ENCODE measurements at places on chromosomes 5 and 9. TPM values are rescaled to one million over a fixed set of nuclear protein-coding genes. Genes with fewer than 3 reads are reported as not detected.

DNA sequence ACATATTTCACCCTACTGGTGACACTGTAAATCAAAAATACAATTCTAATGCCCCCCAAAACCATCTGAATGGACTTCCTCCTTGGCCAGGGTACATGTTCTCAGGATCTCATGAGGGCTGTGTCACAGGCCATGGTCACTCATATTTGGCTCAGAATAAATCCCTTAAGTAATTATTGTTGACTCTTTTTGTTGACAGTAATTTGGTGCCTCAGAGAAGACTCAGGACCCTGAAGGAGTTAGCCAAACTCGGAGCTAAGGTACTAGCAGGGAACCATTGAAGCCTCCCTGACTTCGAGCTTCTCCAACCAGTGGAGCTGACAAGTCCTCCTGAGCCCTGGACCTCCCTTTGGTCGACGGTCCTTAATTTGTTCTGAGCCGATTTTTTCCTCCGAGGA, 51.2 kb upstream of the SNAPC3 start:
- DNase-seq, result no peak
- H3K36me3 ChIP-seq, result no peaks in the 10 kb centered on the region
- H3K27me3 ChIP-seq, result 0 out of 2 replicates have a peak, but pooled peaks cover 2% of the 10 kb centered on the region
- H3K4me3 ChIP-seq, result no peak overlapping the region
- no peak overlapping the region for H3K27ac ChIP-seq

GRCh38 chr5:73673161-73673591, 47.2 kb downstream of the ARHGEF28 start:
- peaks cover 12% of the 10 kb centered on the region for H3K4me1 ChIP-seq
- H3K27me3 ChIP-seq, result no peaks in the 10 kb centered on the region
- no peak for DNase-seq
- H3K4me3 ChIP-seq, result no peak overlapping the region
- H3K27ac ChIP-seq, result no peak overlapping the region
- H3K36me3 ChIP-seq, result no peaks in the 10 kb centered on the region

- no peaks in the 10 kb centered on the region for H3K27me3 ChIP-seq
- no peak for DNase-seq
- no peaks in the 10 kb centered on the region for H3K36me3 ChIP-seq
- H3K27ac ChIP-seq, result no peak overlapping the region
These were observed 473.5 kb downstream of the ACTL7B start for GRCh38 chr9:108382310-108382709.

DNA sequence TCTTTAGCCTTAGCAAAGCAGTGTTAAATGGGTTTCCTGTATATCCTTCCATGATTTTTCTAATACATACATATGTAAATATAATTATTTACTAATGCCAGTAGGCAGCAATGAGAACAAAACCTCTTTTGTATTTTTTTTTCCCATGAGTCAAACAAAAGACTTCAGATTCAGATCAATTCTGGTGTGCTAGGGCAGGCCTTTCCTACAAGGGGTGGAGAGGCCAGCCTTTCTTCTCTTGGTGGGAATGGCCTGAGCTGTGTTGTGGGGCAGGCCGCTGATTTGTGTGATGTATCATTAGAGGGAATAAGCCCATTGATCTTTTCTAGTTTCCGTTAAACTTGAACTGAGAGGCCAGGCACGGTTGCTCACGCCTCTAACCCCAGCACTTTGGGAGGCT, 115.5 kb upstream of the DMRT1 start:
- no peak overlapping the region for H3K27ac ChIP-seq
- no peak overlapping the region for H3K4me3 ChIP-seq
- H3K4me1 ChIP-seq, result no peaks in the 10 kb centered on the region
- H3K27me3 ChIP-seq, result peaks cover 2% of the 10 kb centered on the region

The FGF10 gene
- polyA plus RNA-seq, result not detected

The ANKRD31 gene
- 0.04 TPM for polyA plus RNA-seq

Data from GM12878 (cell line).